Posterior vena cava (tissue), 2 donors: ENCODE measurements at places on chromosomes 6 and 20. TPM values are rescaled to one million over a fixed set of nuclear protein-coding genes. Genes with fewer than 3 reads are reported as not detected.

DNA sequence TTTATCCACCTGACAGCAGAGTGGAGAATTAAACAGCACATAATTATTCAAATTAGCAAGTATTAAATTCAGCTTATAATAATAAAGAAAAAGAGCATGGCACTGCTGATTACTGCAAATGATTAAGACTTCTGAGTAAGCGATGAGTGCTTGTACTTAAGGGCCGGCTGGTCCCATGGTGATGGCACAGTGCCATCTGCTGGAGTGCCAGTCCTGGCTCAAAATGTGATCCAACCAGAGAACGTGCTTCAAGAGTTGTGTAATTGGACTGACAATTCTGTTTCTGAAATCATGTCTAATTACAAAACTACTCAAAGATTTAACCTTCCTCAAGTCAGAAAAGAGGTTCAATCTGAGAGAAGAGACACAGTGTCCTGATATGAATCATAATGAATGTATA, 181.6 kb upstream of the RGS17 start:
- DNase-seq: no peak

- DNase-seq: no peak
Observed at GRCh38 chr6:85494547-85495536, 45.0 kb downstream of the NT5E start.

RAB32 gene
- total RNA-seq: 35.2 TPM

SUMO4 gene
- 1.8 TPM for total RNA-seq

PPIL1 gene
- 18.3 TPM for total RNA-seq
